Hepatocyte (in vitro differentiated cells): ENCODE measurements at places on chromosomes 6 and 20.

- DNase-seq, result no peak
Observed at GRCh38 chr6:151196555-151196954, 43.2 kb upstream of the AKAP12 start.

GRCh38 chr6:12890171-12890790 lies 173.7 kb downstream of the PHACTR1 start:
- DNase-seq, result no peak

DNA sequence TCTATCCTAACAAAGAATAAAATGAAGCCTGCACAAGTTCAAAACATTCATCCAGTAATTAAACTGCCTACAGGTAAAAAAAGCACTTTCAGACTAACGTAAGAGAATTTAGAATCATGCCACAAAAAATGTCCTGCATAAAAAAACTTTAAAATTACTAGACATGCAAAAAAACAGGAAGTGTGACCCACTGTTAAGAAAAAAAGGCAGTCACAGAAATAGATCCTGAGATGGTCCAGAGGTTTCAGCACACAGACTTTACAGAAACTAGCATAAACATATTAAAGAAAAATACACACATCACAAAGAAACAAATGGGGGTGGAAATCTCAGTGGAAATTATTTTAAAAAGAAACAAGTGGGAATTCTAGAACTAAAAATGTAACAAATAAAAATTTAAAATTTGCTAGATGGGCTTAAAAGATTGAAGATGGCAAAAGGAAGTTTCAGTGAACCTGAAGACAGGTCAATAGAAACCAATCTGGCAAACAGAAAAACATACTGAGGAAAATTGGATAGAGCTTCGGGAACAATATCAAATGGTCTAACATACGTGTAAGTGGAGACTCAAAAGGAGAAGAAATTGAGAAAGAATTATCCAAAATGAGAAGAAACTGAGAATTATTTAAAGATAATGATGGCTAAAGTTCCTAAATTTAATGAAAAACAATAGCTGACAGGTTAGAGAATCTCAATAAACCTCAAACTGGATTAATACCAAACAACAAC lies 3.4 kb upstream of the ZNF133 start:
- DNase-seq, result no peak

GRCh38 chr6:16849280-16849987 lies 88.2 kb upstream of the ATXN1 start:
- peak; percentile 29 for DNase-seq

GRCh38 chr20:34022839-34023234 lies 29.1 kb downstream of the RALY start:
- DNase-seq, result no peak

- peak; percentile 89 for DNase-seq
Observed at GRCh38 chr6:43021270-43022047, at the start of gene RRP36. Gene RRP36, plus strand, starts transcription at chr6:43021623. Its CDS starts 32 bp downstream, at chr6:43021655.

- DNase-seq, result no peak
Observed at GRCh38 chr6:161918628-161919205, 644.9 kb upstream of the AGPAT4 start.

GRCh38 chr6:138914701-138915100 lies 73.4 kb downstream of the REPS1 start:
- no peak for DNase-seq
